ENCODE measurements at places on chromosomes 5 and 9.

DNA sequence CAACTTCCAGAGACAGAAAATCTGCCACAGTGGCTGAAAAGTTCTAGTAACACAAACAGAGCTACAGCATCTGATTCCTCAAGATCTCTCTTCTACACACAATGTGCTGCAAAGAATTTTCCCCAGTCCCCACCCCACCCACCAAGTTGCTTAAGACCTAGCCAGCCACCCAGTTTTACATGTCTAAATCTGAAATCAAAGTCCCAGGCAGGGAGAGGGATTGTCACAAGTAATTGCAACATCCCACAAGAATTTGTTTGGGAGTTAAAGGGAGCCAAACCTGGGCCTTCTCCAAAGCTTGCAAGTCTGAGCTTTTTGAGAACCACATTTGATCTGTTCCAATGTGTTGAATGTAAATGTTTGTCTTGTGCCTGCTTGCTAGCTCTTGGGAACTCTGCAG is 15.5 kb downstream of the IGIP start:
- DNase-seq: peak; percentile 40

GRCh38 chr5:158178535-158178934 is 319.6 kb upstream of the CLINT1 start:
- DNase-seq: no peak

- DNase-seq: no peak
These were observed 9.4 kb upstream of the RAD23B start for GRCh38 chr9:107273634-107274033.

- DNase-seq: no peak
These were observed 100.0 kb downstream of the CRB2 start for GRCh38 chr9:123456011-123456410.

- DNase-seq: no peak
These were observed 11.6 kb downstream of the ARHGEF28 start for GRCh38 chr5:73637565-73637964.

GRCh38 chr5:28779161-28779754 is 1740.9 kb upstream of the CDH9 start:
- no peak for DNase-seq

DNA sequence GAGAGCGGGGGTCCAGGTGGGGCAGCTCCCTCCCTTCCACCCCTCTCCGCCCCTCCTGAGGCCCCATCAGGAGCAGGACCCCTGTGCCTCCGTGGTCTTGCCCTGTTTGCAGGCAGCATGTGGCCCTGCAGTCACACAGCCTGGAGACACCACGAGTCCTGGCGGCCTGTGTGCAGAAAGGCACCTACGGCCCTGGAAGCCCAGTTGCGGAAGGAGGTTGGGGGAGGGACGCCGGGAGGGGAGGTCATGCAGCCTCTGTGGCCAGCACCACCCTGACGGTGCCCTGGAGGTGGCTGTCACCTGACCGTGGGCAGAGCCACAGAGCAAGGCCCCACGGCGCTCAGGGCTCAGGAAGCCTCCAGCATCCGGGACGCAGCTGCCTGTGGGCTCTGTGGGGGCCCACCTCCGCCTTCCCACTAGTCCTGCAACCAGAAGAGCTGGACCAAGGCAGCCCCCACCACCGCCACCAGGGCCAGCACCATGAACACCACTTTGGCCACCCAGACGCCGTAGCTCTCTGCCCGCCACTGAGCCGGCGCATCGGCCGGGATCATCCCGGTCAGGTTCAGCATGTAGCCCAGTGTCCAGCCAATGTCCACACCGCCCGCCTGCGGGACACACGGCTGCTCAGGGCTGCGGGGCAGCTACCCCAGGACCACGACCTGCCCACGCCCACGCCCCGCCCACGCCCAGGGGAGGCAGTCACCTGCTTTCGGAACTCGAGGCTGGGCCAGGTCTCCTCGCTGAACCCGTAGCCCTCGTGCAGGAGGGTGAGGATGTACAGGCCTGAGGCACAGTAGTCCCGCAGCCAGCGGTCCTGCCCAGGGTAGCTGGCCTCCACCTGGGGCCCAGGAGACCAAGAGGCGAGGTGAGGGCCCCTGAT is 6.4 kb downstream of the ENTPD8 start:
- no peak for DNase-seq

DNA sequence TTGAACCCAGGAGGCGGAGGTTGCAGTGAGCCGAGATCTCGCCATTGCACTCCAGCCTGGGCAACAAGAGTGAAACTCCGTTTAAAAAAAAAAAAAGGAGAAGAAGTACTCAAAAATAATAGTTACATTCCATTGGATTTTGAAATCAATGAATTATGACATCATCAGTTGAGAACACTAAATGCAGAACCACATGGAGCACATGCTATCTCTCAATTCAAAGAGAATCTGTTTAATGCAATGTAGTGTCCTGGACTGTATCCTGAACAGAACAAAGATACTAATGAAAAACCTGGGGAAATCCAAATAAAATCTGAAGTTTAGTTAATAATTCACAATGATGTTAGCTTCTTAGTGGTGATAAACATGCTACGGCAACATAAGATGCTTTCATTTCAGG is 20.3 kb downstream of the CDC14B start:
- peak; percentile 74 for DNase-seq

DNA sequence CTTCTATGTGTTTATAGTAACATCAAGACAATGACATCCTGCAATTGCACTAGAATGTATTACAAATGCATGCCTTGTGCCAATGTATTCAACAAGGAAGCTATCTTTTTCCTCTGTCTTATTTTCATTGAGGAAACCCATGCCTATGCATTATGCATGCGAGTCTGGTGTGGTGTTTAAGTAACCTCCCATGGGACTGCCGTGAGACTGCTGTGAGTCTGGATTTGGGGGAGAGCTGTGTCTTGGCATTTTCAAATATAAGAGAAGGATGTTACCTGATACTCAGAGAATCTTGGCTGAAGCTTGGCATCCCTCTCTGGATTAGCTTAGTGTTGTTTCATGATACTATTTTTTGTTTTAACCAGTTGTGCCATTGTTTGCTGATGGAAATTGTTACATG is 98.3 kb downstream of the F2RL2 start:
- no peak for DNase-seq

- peak; percentile 90 for DNase-seq
These were observed 32.1 kb downstream of the RAPGEF1 start for GRCh38 chr9:131707733-131708157.

- no peak for DNase-seq
These were observed 190.6 kb downstream of the ISL1 start for GRCh38 chr5:51573835-51574234.

GRCh38 chr5:135042595-135042994 is 8.6 kb upstream of the PITX1 start:
- no peak for DNase-seq

GRCh38 chr5:96048763-96049162 is 87.1 kb upstream of the ELL2 start:
- DNase-seq: peak; percentile 27

GRCh38 chr5:39475159-39475571 is 50.4 kb upstream of the DAB2 start:
- DNase-seq: peak; percentile 51

GRCh38 chr9:89498852-89499480 is 1.1 kb upstream of the SEMA4D start:
- DNase-seq: no peak

DNA sequence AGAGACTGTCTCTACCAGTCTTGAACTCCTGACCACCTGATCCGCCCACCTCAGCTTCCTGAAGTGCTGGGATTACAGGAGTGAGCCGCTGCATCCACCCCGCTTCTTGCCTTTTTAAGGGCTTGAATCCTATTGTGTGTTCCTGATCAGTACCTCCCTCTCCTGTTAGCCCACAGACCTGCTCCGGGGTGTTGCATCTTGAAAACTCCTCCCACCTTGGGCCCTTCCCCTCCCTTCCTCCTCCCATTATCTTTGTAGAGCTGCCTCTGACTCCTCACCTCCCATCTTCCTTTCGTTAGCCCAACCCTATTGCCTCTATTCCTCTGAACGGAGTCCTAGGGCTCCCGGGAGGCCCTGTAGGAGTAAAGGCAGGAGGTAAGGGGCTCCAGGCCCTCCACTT is 48.5 kb upstream of the NEK6 start:
- no peak for DNase-seq

DNA sequence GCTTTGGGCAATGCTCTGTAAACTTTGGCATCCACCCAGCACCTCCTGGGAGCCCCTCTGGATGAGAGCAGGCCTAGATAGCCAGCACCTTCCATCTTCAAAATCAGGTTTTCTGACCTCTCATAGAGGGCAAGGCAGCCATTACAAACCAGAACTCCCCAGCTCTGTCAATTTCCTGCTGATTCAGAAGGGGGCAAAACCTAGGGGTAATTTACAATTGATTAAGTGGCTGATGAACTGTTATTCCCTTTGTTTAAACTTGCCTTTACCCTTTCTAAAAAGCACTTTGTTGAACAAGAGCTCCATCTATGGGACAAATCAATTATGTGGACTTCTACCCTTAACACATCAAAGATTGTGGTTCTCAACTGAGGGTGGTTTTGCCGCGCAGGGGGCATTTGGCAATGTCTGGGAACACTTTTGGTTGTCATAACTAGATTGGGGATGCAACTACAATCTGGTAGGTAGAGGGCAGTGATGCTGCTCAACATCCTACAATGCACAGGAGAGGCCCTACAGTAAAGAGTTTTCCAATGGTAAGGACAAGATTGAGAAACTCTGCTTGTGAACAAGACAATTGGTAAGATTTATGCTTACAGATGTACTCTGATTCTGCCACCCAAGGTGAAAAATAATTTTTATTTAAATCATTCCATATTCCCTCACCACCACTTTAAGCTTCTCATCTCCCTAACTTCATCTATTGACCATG is 184.1 kb downstream of the MARCHF11 start:
- peak; percentile 57 for DNase-seq

DNA sequence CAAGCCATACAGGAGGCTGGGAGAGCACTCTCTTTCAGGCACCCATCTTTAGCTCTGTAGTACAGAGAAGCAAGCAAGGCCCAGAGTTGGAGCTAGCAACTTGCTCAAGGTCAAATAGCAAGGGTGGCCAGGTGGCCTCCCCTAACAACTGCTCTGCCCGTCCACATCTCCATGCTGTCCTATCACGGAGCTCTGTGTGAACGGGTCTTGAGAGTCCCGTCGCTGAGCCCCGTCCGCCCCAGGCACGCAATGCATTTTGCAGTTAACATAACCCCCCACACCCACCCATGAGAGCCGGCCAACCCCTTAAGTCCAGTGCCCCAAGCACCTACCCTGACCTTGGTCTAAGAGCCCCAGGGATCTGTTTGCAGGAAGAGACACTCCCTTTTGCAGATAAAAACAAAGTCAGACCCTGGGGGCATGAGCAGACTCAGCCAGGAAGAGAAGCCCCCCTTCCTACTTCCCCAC is 1.5 kb downstream of the RNF44 start:
- DNase-seq: no peak

DNA sequence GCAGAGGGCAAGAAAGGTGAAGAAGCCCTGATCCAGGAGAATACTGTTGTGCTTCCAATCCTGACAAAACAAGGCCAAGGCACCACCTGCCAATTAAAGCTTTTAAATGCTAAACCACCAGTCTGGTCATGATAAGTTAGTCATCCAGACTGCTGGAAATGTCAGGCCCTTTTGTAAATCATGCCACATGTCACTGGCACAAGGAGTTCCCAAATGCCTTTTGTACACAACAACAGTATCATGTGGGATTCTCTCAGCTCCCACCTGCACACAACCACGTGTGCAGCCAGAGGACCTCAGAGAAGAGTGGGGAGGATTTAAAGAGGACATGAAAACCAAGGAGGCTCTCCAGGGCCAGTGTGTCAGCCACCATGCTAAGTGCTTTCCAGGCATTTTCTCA is 99.3 kb downstream of the CDK5RAP2 start:
- DNase-seq: peak; percentile 78

- DNase-seq: no peak
These were observed 259.1 kb downstream of the TMEM167A start for GRCh38 chr5:82817897-82818676.

DNA sequence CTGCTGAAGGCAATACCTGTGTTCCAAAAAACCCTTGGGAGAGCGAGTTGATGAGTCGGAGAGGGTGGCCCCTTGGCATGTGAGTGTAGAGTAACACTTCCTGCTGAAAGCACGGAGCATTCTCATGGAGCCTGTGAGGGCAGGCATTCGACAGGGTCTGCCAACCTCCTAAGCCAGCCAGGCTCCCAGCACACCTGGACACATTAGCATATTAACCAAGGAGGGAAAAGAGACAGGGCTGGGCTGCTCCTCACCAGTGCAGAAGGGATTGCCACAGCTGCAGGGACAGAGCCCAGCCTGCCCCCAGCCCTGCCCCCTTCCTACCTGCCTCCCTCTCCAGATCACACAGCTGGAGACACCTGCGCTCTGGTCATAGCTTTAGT is 46.4 kb upstream of the SEMA4D start:
- DNase-seq: no peak

DNA sequence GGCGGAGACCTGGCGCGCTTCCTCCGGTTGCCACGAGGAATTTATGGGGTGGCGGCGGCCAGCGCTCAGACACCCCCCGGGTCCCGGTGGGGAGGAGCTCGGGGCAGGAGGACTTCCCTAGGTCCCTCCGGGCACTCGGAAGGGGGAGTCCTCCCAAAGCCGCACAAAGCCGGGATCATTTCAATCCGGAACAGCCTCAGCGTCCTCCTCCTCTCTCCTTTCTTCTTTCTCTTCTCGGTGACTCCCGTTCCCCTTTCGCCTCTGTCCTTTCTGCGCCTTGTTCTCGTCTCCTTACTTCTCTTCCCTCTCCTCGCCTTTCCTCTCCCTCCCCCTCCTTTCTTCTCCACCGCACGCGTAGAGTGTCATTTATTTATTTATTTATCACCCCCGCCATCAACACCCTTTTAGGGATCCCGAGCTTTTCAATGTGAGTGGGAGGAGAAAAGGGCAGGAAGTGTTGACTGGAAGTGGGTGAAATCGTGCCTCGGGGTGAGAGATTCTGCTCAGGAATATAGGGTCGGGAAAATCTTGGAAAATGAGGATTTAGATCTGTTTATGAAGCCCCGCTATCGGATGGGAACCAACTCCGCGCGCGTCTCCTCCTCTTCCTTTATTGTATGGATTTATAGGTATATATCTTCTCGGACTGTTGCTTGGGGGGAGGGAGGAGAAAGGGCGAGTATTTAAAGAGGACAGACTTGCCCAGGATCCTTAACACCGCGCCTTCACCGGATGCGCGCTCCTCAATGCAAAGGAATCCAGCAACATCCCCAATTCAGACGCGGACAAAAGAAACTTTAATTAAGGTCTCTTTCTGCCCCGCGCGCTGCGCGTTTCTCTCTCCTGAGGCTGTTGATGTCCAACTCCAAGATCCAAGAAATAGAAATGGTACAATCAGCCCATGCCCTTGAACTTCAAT is 2.0 kb upstream of the ZNF462 start:
- no peak for DNase-seq

- no peak for DNase-seq
These were observed 45.7 kb downstream of the TGFBR1 start for GRCh38 chr9:99150451-99151171.

- DNase-seq: no peak
These were observed 93.4 kb upstream of the KIF2A start for GRCh38 chr5:62212648-62213047.

- DNase-seq: no peak
These were observed 106.2 kb downstream of the NSG2 start for GRCh38 chr5:174151599-174152181.

DNA sequence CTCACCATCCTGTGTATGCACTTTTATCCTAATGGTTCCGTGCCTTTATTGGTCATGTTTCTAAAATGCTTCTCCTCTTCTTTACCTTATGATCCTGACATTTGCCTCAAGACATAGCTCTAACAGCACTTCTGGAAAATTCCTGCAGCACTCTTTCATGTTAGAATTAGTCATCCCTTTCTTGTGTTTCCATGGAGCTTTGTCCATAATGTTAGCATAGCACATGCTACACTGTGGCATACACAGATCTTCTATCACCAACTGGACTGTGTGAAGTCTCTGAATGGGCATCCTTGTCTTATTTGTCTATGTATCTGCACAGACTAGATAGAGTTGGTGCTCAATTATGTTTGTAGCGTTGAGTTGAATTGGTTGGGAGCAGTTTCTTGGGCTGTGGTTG is 2.0 kb downstream of the SCGB3A2 start:
- no peak for DNase-seq
